Daoy (cell line): ENCODE measurements at places on chromosomes 12 and 14. TPM values are rescaled to one million over a fixed set of nuclear protein-coding genes. Genes with fewer than 3 reads are reported as not detected.

The CLMN gene
- total RNA-seq, result 3.5 and 4.2 TPM in 2 replicates

The C12orf54 gene
- not detected in 2 replicates for total RNA-seq

The FBLN5 gene
- total RNA-seq, result 0.18 and 0.57 TPM in 2 replicates

The PAX9 gene
- 16.7 and 17.5 TPM in 2 replicates for total RNA-seq

The PSMB11 gene
- total RNA-seq, result not detected in 2 replicates

The ANKRD33 gene
- not detected in 2 replicates for total RNA-seq

The SRGAP1 gene
- 0.91 and 1.7 TPM in 2 replicates for total RNA-seq

The BRAP gene
- 27.0 and 28.2 TPM in 2 replicates for total RNA-seq

The SLC17A8 gene
- not detected in 2 replicates for total RNA-seq

The ZDHHC22 gene
- total RNA-seq, result not detected in 2 replicates

The KCTD10 gene
- total RNA-seq, result 53.1 and 75.3 TPM in 2 replicates

The MGP gene
- total RNA-seq, result 39.0 and 76.2 TPM in 2 replicates

The FOXG1 gene
- total RNA-seq, result 1.8 and 4.5 TPM in 2 replicates

The CLEC4D gene
- total RNA-seq, result not detected in 2 replicates

The HOXC13 gene
- total RNA-seq, result 2.5 and 2.8 TPM in 2 replicates

The SOAT2 gene
- total RNA-seq, result not detected in 2 replicates

The IL31 gene
- not detected in 2 replicates for total RNA-seq

The CELA1 gene
- not detected in 2 replicates for total RNA-seq

The CLEC1B gene
- not detected in 2 replicates for total RNA-seq

The TSPAN8 gene
- not detected in 2 replicates for total RNA-seq

The NRIP2 gene
- total RNA-seq, result not detected in 2 replicates

The SMCO2 gene
- total RNA-seq, result not detected in 2 replicates

The ACYP1 gene
- 21.8 and 34.0 TPM in 2 replicates for total RNA-seq

The COX14 gene
- total RNA-seq, result 48.5 and 67.8 TPM in 2 replicates

The TEP1 gene
- 12.6 and 13.0 TPM in 2 replicates for total RNA-seq

The KERA gene
- total RNA-seq, result not detected in 2 replicates

The CD9 gene
- total RNA-seq, result 83.5 and 95.3 TPM in 2 replicates

The BCL11B gene
- total RNA-seq, result 2.9 and 4.4 TPM in 2 replicates

The TMEM119 gene
- total RNA-seq, result 0.57 and 1.1 TPM in 2 replicates

The NFE2 gene
- not detected in 2 replicates for total RNA-seq

The GPR135 gene
- total RNA-seq, result 1.8 and 4.1 TPM in 2 replicates

The KCNH3 gene
- total RNA-seq, result 0.40 TPM in 1 of 2 replicates, not detected in the other

The OVCH1 gene
- total RNA-seq, result not detected in 2 replicates

The TAS2R8 gene
- total RNA-seq, result not detected in 2 replicates

The CD69 gene
- 0.12 and 0.57 TPM in 2 replicates for total RNA-seq

The NANOG gene
- total RNA-seq, result not detected in 2 replicates

The AVPR1A gene
- 0.11 TPM in 1 of 2 replicates, not detected in the other for total RNA-seq

The IL23A gene
- total RNA-seq, result 1.1 TPM in 1 of 2 replicates, not detected in the other

The COQ5 gene
- 55.1 and 67.4 TPM in 2 replicates for total RNA-seq

The RGS6 gene
- not detected in 2 replicates for total RNA-seq

The APPL2 gene
- 29.0 and 55.6 TPM in 2 replicates for total RNA-seq
